ENCODE measurements at places on chromosomes 7 and 10. TPM values are rescaled to one million over a fixed set of nuclear protein-coding genes. Genes with fewer than 3 reads are reported as not detected.

- DNase-seq = no peak
Observed at GRCh38 chr7:49247759-49248158, 323.4 kb downstream of the CDC14C start.

DNA sequence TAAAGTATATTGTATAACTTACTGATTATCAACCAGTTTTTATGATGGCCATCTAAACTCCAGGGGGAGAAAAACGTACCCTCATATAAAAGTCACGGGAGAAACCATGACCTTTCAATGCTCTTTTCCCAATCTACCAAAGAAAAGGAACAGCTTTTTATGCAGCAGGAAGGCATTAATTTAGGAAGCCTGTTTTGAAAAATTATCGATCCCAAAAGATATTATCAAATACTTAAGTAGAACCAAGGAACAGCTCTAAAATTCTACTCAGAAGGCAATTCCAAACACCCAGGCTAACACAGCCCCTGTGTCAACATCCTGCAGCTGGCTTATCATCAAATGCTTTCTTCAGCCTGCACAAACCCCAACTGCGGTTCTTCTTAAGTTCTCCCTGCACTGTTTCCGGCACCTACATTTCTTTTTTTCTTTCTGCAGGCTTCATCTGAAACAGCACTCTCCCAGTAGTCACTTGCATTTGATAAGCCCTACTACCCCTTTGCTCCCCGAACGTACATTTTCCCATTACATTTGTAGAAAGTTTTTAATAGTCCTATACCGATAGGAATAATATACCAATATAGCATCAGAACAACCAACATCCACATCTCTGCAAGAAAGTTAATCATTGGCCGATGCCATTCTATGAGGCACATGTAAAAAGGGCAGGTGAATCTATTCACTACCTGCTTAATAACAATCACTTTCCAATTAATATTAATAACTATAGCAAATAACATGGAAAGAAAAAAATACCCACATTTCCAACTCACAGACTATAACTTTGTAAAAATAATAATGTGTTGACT is 47.9 kb downstream of the PIP4K2A start:
- no peak for DNase-seq

GRCh38 chr7:74010407-74010806 is 17.6 kb upstream of the ELN start:
- DNase-seq = no peak

GRCh38 chr7:29637374-29637773 is 73.7 kb downstream of the PRR15 start:
- DNase-seq = no peak

DNA sequence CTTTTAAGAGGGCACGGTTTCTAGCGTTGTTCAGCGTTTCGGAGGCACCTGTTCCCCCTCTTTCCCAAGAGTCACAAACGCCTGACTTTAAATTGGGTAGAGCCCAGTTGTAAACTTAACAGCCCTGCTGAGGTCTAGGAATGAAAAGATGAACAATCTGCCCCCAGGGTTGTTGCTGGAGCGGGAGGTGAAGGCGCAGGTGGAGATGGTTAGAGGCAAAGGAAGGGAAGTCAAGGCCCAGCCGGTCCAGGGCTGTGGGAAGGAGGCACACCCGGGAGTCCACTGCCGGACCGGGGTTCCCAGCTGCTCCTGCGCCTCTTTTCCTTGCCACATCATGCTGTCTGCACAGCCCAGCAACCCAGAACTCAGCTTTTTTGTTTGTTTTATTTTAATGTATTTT is 770 bp downstream of the PRXL2A start:
- peak; percentile 69 for DNase-seq

The ASB4 gene
- not detected for total RNA-seq

- no peak for DNase-seq
Observed at GRCh38 chr10:12500381-12501303, 151.3 kb downstream of the CAMK1D start.

GRCh38 chr10:62021978-62022802 is 120.7 kb downstream of the ARID5B start:
- no peak for DNase-seq

GRCh38 chr7:90432752-90433151 is 29.5 kb downstream of the CLDN12 start:
- DNase-seq = no peak

DNA sequence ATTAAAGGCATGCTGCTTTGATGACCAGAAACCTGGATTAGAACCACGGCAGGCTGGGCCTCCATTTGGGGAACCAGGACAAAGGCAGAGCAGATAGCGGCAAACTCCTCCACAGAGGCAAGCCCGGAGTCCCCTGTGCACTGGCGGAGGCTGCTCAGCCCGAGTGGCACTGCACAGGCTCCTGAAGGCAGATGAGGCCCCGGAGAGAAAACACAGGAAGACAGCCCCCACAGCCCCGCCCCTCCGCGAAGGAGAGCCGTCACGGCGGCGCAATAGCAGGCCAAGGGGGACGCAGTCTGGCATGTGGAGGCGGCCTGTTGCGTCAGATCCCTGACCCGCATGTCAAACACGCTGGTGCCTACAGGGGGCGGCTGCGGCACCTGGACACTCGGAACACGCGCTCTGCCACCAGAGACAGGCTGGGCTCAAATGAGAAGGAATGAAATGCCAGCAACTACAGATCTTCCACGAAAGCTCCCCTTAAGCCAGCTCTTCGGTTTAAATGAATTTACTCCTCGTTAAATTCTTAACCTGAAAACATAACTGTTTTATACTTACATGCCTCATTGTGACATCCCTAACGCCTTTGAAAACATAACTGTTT is 128.5 kb downstream of the MAD1L1 start:
- peak; percentile 98 for DNase-seq

DNA sequence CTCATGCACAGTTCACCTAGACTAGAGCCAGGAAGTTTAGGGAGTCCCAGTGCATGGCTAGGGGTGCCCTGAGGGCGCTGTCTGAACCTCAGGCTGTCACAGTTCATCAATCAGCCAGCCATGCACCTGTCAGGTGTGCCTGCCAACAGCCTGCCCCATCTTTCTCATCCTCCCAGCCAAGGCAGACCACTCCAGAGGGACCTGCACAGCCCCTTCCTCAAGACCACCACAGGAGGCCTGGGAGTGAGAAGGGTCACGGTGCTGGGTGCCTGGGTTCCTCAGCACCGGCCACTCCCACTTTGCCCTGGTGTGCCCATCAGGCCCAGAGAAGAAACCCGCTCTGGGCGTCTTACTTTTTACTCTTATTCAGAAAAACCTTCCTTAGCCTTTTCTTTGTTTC is 8.4 kb downstream of the ATP6V1F start:
- no peak for DNase-seq

DNA sequence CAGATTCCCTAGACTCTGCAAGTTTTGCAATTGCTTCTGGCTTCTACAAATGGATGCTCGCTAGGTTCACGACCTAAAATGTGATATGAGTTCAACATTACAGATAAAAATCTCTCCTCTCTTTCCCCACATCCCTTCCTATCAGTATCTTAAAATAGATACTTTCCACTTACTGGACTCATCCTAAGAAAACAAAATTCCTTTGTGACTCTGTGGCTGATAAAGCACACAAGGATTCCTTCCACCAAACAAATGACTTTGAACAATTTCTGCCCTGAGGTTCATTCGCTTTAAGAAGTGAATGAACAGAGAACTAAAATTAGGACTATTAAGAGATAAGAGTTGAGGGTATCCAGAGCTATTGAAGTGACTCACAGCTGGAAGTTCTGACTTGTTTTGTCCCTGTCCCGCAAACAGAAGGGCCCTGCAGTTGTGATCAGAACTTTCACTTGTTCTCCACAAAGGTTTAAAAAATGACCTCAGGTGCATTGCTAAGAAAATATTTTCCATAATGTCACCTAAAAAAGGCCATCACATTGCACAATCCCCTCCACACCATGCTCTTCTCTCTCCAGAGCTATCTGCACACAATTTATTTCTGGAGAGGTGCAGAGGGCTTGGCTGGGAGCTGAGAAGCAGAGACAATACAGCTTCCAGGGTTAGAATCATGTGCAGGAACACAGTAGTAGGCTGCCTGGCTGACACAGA is 96.1 kb downstream of the PIP4K2A start:
- no peak for DNase-seq
